ENCODE measurements at places on chromosomes 5 and 9.

GRCh38 chr9:128818839-128819715 lies 777 bp downstream of the ENDOG start:
- H3K4me3 ChIP-seq = peak overlapping the region; percentile 81
- H3K4me1 ChIP-seq = peaks cover 26% of the 10 kb centered on the region

DNA sequence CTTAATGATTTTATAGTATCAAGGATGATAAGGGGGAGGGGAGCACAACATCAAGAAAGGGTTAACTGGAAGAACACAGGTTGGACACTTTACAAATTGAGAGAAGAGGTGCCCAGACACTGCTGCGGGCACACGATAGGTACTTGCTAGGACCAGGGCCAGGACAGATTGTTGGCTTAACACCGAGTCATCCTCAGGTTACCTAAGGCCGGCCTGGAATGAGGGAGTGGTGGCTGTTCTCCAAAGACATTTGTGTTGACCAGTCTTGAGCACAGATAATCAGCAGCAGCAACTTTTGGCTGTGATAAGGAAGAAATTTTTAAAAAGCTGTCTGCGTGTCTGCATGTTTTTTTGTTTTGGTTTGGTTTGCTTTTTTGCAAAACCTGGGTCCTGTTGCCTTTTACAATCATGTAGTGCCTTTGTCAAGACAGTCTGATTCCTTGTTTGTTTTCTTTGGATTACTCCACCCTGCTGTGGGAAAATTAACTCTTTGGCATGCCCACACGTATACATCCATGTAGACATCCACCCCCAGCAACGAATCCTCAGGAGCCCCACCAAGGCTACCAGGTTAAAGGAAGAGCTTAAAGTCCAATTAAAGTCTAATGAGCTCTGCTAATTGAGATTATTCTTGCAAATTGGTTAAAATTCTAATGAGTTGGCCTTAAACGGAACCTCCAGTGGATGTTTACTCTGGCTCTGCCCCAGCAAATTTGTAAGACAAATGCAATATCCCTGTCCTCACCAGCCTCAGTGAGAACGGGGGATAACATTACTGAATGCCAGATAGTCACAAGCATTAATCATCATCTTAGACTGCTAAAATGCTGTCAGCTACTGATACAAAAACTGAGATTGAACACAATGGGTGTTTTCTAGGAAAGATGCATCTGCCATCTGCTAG lies 382.3 kb downstream of the ACTL7B start:
- no peak overlapping the region for H3K4me3 ChIP-seq
- no peak for DNase-seq
- H3K4me1 ChIP-seq = no peaks in the 10 kb centered on the region
- no peaks in the 10 kb centered on the region for H3K36me3 ChIP-seq
- no peak overlapping the region for H3K27ac ChIP-seq
- peaks cover 2% of the 10 kb centered on the region for H3K27me3 ChIP-seq

GRCh38 chr5:175328176-175328575 lies 115.8 kb downstream of the DRD1 start:
- H3K36me3 ChIP-seq = no peaks in the 10 kb centered on the region
- no peak overlapping the region for H3K27ac ChIP-seq
- DNase-seq = no peak
- H3K4me1 ChIP-seq = no peaks in the 10 kb centered on the region

DNA sequence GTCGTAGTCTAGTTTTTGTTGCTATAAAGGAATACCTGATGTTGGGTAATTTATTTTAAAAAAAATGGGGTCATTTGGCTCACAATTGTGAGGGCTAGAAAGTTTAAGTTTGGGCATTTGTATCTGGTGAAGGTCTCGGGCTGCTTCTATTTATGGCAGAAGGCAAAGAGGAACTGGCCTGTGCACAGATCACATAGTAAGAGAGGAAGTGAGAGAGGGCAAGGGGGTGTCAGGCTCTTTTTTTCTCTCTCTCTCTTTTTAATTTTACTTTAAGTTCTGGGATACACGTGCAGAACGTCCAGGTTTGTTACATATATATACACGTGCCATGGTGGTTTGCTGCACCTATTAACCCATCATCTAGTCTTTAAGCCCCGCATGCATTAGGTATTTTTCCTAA lies 453.3 kb downstream of the DIRAS2 start:
- no peak overlapping the region for H3K4me3 ChIP-seq
- peaks cover 25% of the 10 kb centered on the region for H3K4me1 ChIP-seq
- H3K36me3 ChIP-seq = peaks cover 2% of the 10 kb centered on the region
- no peak overlapping the region for H3K27ac ChIP-seq
- peaks cover 16% of the 10 kb centered on the region for H3K27me3 ChIP-seq

DNA sequence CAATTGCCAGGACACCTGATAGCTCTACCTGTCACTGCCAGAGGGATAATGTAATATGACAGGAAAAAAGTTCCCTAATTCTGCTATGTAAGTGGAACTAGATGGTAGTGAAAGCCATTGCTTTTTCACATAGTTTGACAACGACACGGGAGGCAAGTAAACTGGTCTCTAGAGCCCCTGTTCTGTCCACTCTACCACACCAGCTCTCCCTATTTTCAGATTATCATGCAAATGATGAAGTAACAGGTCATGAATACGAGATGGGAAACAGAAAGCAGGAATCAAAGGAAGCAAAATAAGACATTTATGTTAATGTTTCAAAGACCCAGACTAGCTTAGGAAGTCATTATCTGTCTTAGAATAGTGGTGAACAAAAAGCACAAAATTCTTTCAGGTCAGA lies 56.2 kb downstream of the TAF11L14 start:
- no peaks in the 10 kb centered on the region for H3K36me3 ChIP-seq
- no peak for DNase-seq
- no peak overlapping the region for H3K4me3 ChIP-seq
- no peak overlapping the region for H3K27ac ChIP-seq

GRCh38 chr9:91942201-91942600 lies 7.8 kb downstream of the ROR2 start:
- H3K36me3 ChIP-seq = no peaks in the 10 kb centered on the region
- H3K4me1 ChIP-seq = no peaks in the 10 kb centered on the region
- peaks cover 41% of the 10 kb centered on the region for H3K27me3 ChIP-seq
- no peak for DNase-seq

GRCh38 chr5:180467028-180467975 lies 26.9 kb upstream of the CNOT6 start:
- H3K36me3 ChIP-seq = no peaks in the 10 kb centered on the region
- H3K4me1 ChIP-seq = no peaks in the 10 kb centered on the region
- DNase-seq = no peak
- H3K4me3 ChIP-seq = no peak overlapping the region
- peaks cover 13% of the 10 kb centered on the region for H3K27me3 ChIP-seq

DNA sequence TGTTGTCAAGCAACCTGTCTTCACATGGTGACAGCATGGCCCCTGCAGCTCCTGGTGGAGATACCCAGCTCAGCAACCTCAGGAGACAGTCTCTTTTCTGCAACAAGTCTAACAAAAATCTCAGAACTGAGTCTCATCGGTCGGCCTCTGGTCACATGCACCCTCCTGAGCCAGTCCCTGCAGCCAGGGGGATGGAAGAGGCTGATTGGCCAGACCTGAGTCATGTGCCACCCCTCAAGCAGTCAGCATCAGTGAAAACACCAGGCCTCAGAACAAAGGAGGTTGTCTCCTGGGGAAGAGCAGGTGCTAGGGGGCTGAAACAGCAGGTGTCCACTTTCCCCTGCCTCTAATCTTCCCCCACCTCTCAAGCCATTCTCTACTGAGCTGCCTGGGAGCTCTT lies 54.4 kb downstream of the SMIM23 start:
- DNase-seq = no peak
- H3K27me3 ChIP-seq = no peaks in the 10 kb centered on the region
- no peaks in the 10 kb centered on the region for H3K4me1 ChIP-seq
- no peak overlapping the region for H3K4me3 ChIP-seq
- H3K36me3 ChIP-seq = peaks cover under 1% of the 10 kb centered on the region

DNA sequence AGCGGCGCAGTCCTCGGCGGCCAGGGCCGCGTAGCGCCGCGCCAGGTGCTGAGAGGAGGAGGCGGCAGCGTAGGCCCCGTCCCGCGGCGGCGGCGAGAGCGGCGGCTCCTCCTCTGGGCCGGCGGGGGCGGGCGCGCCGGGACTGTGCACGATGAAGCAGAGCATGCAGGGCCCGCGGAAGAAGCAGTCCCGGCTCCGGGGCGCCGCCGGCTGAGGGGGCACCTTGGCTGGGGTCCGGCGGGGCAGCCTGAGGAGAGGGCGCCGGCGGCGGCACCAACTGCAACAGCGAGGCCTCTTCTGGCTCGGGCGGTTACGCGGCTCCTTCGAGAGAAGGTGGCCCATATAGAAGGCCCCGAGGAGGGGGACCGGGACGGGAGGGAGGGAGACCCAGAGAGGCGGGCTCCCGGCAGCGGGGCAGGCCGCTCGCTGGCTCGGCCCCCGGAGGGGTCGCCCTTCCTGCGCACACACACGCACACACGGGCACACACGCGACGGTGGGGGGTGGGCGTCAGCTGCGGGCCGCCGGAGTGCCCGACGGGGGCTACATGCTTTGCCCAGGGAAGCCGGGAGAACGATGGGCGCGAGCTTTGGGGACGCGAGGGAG lies 446 bp downstream of the FBXL17 start:
- no peaks in the 10 kb centered on the region for H3K27me3 ChIP-seq
- H3K27ac ChIP-seq = peak overlapping the region; percentile 85
- DNase-seq = peak; percentile 80
- H3K36me3 ChIP-seq = peaks cover 8% of the 10 kb centered on the region
- peaks cover 43% of the 10 kb centered on the region for H3K4me1 ChIP-seq
- H3K4me3 ChIP-seq = peak overlapping the region; percentile 98

GRCh38 chr9:87381050-87381711 lies 116.5 kb upstream of the DAPK1 start:
- no peak for DNase-seq
- no peaks in the 10 kb centered on the region for H3K36me3 ChIP-seq
- H3K4me3 ChIP-seq = no peak overlapping the region
- no peaks in the 10 kb centered on the region for H3K27me3 ChIP-seq

DNA sequence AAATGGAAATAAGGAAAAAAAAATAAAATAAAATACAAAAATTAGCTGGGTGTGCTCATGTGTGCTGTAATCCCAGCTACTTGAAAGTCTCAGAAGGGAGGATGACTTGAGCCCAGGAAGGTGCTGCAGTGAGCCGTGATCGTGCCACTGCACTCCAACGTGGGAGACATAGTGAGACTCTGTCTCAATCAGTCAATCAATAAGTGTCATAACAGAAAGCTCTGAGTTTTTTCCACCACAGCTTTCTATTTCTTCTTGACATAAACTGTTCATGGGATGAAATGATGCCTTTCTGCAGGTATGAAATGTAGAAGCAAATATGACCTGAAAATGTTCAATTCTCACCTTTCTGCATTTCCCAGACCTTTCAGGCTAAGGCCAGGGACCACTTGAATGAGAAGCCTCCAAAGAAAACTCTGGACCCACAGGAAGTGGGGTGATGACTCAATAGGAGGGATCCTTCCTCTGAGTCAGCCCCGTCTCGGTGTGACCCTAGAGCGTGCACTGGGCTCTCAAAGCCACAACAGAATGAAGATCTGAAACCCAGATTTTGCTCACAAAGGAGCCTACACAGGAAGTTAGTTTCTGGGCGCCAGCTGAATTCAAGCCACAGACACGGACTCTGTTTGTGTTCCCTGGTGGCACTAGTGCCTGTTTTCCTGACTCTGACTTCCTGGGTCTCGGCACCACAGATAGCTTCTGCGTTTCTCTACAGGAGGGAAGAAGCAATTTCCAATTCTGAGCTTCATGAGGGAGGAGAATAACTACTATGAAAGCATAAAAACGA lies 62.0 kb downstream of the ANKH start:
- H3K4me1 ChIP-seq = peaks cover 34% of the 10 kb centered on the region
- no peaks in the 10 kb centered on the region for H3K36me3 ChIP-seq
- peak; percentile 56 for DNase-seq
- no peaks in the 10 kb centered on the region for H3K27me3 ChIP-seq

GRCh38 chr5:148841519-148841918 lies 15.1 kb downstream of the ADRB2 start:
- no peak overlapping the region for H3K27ac ChIP-seq
- H3K4me1 ChIP-seq = peaks cover 24% of the 10 kb centered on the region
- H3K27me3 ChIP-seq = no peaks in the 10 kb centered on the region
- DNase-seq = no peak
- H3K4me3 ChIP-seq = no peak overlapping the region

DNA sequence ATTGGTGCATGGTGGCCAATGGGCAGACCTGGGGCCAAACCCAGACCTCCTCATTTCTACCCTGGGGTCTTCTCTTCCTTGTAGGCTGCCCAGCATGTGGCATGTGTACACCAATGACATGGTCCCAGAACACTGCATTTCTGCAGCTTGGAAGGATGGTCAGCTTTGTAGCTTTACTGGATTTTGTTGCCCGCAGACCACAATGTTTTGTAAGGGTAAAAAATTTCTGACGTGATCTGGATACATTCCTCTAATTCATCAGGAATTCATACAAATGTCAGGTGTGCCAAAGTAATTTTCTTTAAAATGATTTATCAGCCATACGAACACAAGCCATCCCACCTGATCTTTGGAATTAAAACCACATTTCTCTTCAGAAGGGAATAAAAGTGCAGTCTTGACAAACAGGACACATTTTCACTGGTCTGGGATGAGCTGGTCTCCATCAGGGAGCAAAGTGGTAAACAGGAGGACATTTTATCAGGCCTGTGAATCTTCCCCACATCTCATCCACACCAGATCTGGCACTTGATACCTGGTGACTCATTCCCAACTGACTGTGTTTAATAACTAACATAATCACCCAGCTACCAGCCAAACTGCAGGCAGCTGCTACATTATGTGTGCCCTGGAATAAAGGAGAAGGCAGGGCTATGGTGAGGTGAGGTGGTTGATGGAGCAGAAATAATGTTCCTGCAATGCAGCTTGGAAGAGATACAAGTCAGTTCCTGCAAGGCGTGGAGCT lies 103.9 kb downstream of the SPOCK1 start:
- no peaks in the 10 kb centered on the region for H3K4me1 ChIP-seq
- H3K27ac ChIP-seq = no peak overlapping the region
- H3K27me3 ChIP-seq = peaks cover 6% of the 10 kb centered on the region
- H3K36me3 ChIP-seq = no peaks in the 10 kb centered on the region
- H3K4me3 ChIP-seq = no peak overlapping the region

- H3K4me1 ChIP-seq = no peaks in the 10 kb centered on the region
- H3K4me3 ChIP-seq = no peak overlapping the region
- H3K27ac ChIP-seq = no peak overlapping the region
- H3K27me3 ChIP-seq = peaks cover 9% of the 10 kb centered on the region
Measured at GRCh38 chr9:86856259-86856658, 91.0 kb downstream of the GAS1 start.

GRCh38 chr5:38208782-38209378 lies 49.5 kb upstream of the EGFLAM start:
- H3K4me3 ChIP-seq = no peak overlapping the region
- H3K27me3 ChIP-seq = peaks cover 22% of the 10 kb centered on the region
- H3K36me3 ChIP-seq = no peaks in the 10 kb centered on the region
- H3K4me1 ChIP-seq = no peaks in the 10 kb centered on the region

All from naive thymus-derived CD8-positive, alpha-beta T cell (primary cell).